Right lobe of liver (tissue), 6 donors: ENCODE measurements at places on chromosomes 1 and 21.
A peak's percentile ranks its signal among the peaks of the same experiment; 100 is the strongest.

- no peak for DNase-seq
Observed at GRCh38 chr1:68173283-68173935, 58.9 kb downstream of the WLS start.

GRCh38 chr1:175572932-175573868 is 170.2 kb downstream of the TNR start:
- no peak for DNase-seq

DNA sequence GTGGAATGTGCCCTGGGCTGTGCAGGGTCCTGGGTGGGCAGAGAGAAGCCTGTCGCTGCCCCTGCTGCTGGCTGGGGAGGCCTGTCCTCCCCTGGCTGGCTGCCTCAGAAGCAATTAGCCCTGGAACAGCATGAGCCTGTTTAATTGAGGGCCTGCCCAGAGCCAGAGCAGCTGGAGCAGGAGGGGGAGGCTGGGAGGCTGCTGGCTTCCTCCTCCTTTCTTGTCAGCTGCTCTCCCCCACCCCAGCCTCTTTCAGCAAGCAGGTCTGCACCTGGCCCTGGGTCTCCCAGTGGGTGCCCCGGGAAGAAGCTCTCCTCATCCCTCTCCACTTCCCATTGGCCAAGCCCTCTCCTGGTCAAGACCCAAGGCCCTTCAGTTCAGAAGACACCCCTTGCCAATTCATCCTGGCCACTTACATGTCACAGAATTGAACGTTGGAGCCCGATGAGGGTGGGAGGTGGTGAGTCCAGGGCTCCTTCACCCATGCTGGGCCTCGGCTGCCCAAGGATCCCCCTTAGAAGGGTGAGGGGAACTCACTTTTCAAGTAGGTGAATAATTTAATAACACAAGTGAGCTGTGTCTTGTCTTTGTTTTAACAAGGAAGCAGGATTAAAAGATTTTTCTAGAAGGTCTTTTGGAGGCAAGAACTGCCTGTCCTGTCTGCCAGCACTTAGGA is 13.2 kb downstream of the AMPD2 start:
- DNase-seq: no peak

GRCh38 chr21:37711286-37711829 is 204.9 kb downstream of the KCNJ6 start:
- DNase-seq: no peak

GRCh38 chr1:58922302-58923089 is 138.6 kb upstream of the JUN start:
- peak; percentile 60 for DNase-seq
